Caco-2 (cell line): ENCODE measurements at places on chromosomes 2 and 18.

GRCh38 chr2:120898961-120899750 is 163.5 kb downstream of the GLI2 start:
- DNase-seq: no peak

DNA sequence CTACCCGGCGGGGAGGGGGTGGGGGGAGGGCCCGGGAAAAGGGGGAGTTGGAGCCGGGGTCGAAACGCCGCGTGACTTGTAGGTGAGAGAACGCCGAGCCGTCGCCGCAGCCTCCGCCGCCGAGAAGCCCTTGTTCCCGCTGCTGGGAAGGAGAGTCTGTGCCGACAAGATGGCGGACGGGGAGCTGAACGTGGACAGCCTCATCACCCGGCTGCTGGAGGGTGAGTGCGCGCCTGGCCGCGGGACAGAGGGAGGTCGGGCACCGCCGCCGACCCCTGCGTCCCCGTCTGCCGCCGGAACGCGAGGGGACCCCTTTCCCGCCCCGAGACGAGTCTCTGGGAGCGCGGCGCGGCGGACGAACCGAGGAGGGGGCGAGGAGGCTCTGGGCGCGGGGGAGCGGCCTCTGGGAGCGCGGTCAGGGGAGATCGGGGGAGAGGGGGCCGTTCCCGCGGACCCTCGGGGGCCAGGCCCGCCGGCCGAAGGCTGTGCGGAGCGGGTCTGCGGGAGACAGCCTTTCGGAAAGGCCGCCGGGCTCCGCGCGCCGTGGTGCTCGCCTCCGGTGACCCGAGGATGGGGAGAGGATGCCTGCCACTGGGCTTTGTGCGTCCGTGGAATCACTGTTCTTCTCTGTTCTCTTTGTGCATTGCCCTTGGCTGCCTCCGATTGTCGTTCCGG is 463 bp downstream of the PPP1CB start:
- peak; percentile 40 for DNase-seq

DNA sequence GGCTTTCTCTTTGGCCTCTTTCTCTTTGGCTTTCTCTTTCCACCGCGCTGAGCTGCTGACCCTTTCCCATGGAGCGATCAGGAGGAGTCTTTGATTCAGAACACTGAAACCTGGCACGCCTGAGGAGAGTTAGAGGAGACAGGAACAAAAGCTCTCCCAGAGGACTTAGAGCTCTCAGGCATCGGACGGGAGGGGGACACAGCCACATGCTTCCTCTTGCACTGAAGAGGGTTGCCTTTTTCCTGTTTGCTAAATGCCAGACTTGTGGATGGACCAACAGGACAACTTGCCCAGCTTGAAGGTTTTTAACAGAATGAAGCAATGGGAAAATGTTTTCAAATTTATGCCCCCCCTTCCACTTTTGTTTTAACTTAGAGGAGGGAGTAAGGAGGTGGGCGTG is 3.6 kb upstream of the PTPN18 start:
- no peak for DNase-seq

GRCh38 chr2:224734949-224735348 is 18.8 kb upstream of the CCDC195 start:
- DNase-seq: no peak

- no peak for DNase-seq
Measured at GRCh38 chr2:122194546-122194945, 439.1 kb downstream of the TSN start.

GRCh38 chr2:62313449-62314227 is 117.7 kb downstream of the B3GNT2 start:
- DNase-seq: no peak

GRCh38 chr2:47002031-47002430 is 86.4 kb upstream of the MCFD2 start:
- no peak for DNase-seq

GRCh38 chr2:73993376-73993775 is 8.7 kb downstream of the TET3 start:
- DNase-seq: no peak

GRCh38 chr2:200609028-200609614 is 23.3 kb downstream of the AOX1 start:
- DNase-seq: no peak

- DNase-seq: no peak
Measured at GRCh38 chr18:44793194-44793593, 112.5 kb downstream of the SETBP1 start.

- DNase-seq: no peak
Measured at GRCh38 chr2:110130757-110131156, 15.1 kb upstream of the MALL start.

GRCh38 chr2:109531896-109532727 is 81.7 kb downstream of the SEPTIN10 start:
- DNase-seq: no peak

- no peak for DNase-seq
Measured at GRCh38 chr18:69432847-69433246, 32.2 kb downstream of the DOK6 start.

DNA sequence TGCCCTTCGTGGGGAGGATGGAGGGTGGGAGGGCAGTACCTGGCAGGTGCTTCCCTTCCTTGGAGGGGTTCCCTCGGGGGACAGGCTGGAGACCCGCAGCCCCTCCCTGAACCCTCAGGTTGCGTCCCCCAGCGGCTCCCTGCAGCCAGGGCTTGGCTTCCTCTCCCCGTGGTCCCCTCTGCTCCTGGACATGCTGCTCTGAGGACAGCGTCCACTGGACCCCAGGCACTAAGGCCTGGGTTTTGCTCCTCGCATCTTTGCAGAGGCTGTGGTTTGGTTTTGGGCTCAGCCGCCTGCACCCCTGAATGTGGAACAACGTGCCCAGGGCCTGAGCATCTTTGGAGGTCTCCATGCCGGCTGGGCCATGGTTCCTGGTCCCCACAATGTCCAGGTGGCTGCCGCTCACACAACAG is 133.5 kb downstream of the PTGR3 start:
- DNase-seq: no peak

GRCh38 chr18:73766910-73767515 is 380.6 kb downstream of the FBXO15 start:
- no peak for DNase-seq

GRCh38 chr18:57207124-57207916 is 60.4 kb downstream of the BOD1L2 start:
- no peak for DNase-seq

DNA sequence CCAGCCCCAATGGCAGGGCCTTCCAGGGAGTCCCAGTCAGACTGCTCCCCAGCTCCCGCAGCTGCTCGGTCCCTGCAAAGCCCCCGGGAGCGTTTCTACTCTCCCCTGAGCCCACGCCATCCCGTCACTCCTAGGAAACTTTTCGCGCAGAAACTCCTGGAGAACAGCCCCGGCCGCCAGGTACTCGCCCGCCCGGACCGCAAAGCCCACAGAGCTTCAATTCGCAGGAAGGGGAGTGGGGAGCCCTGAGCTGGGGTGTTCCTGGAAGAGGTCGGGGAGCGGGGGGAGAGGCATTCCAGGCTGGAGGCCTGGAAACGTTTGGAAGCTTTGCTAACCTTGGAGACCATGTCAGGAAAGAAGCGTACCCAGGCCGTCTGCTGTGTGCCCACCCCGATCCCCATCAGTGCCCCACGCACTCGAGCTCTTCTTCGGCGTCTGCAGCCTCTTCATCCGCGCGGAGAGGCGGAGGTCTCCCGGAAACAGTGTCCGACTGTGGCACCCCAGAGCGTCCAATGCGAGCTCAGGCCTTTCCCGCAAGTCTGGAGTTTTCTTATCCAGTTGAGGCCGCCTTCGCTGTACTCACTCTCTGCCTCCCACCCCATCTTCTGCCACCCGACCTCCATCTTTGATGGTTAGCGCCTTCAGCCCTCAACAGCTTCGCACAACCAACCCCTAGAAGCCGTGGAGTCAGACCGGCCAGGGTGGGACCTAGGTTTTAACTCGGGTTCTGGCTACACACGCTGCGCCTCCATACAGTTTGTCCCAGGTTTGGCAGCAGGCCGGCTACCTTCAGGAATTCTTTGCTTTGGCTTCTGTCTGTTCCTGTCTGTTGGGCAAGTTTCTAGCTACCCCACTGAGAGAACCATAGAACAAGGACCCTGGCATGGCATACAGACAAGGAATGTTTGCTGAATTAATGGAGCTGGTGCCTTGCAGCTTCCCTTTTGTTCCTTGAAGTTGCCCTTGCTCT is 3.7 kb downstream of the PCGF1 start:
- no peak for DNase-seq

DNA sequence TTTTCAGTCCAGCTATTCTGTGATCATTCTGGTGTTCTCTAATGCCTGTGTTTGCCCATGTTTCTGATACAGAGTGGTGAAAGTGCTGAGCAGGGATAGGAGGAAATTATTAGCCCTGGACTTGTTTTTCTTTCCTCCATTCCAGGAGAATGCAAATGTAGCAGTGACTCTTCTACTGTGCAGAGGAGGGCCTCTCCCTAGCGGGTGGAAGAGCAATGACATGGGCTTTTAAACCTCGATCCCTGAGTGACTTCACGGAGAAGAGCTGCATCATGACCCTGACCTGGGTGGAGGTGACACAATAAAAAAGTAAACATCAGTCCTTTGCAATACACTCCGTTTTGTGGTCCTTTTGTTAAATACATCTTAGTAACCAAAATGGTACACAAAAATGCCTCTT is 68.0 kb upstream of the NETO1 start:
- DNase-seq: no peak

DNA sequence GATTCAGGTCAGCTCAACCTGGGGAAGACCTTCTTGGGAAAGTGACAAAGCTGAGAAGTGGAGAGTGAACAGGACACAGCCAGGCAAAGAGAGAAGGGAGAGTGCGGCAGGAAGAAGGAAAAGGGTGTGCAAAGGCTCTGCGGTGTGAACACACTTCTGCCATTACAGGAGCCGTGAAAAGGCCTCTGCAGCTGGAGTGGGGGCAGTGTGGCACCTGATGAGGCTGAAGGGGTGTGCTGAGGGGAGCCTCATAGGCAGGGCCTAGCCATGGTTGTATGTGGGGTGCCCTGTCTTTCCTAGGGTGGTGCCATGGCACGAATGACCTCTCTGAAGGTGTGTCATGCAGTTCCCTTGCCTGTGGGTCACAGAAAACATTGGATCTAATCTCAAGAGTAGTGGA is 347.6 kb downstream of the CYRIA start:
- DNase-seq: no peak

- no peak for DNase-seq
Measured at GRCh38 chr2:53445383-53446070, 322.1 kb upstream of the CHAC2 start.

GRCh38 chr2:131122496-131122895 is 17.4 kb downstream of the PLEKHB2 start:
- no peak for DNase-seq

GRCh38 chr2:215794829-215795546 is 218.4 kb downstream of the MREG start:
- DNase-seq: peak; percentile 70

GRCh38 chr2:230925443-230925878 is 419 bp upstream of the GPR55 start:
- DNase-seq: no peak

- no peak for DNase-seq
Measured at GRCh38 chr2:69817729-69818501, 11.5 kb upstream of the GMCL1 start.

DNA sequence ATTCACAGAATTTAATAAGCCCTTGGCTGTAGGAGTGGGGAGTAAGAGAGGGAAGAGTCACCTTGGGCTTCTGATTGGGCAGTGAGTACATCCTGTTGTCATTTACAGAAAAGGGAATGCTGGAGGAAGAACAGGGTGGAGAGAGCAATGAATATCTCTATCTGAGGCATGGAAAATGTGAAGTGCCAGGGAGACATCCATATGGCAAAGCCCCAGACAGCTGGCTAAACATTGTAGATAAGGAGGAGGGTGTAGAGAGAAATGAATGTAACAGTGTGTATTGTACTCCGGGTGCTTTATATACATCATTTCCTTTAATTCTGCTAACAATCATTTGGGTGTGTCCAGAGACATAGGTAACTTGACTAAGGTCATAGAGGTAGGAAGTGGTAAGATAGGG is 103.5 kb downstream of the UPP2 start:
- no peak for DNase-seq

DNA sequence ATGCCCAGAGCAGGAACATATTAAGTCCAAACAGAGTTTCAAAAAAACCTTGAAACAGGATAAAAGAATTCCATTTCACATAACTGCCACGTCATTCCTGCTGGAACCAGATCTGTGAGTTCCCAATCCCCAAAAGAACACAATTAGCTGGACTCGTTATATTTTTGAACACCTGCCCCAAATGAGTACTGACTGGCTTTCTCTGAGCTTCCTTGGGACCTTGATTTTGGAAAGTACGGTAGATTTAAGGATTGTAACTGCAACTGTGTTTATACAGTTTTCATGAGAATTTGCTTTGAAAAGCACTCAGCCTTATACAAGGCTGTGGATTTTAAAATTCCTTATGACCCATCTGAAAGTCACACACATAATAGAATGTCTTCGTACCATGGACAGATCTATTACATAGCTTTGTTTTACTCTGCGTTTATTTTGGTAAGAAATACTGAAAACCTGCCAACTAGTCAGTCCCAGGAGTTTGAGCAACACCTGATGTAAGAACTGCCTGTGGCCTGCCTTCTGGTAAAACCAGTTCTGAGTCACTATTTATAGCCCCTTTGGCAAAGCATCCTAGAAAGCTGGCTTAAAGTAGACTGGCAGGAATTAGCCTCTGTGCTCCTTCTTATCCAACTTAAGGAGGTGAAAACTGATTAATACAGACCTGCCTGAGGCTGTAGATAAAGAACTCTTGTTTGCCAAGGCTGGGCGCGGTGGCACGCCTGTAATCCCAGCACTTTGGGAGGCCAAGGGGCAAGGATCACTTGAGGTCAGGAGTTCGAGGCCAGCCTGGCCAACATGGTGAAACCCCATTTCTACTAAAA is 48.1 kb downstream of the MERTK start:
- DNase-seq: peak; percentile 87

GRCh38 chr18:55064760-55065159 is 105.5 kb upstream of the CCDC68 start:
- no peak for DNase-seq

- no peak for DNase-seq
Measured at GRCh38 chr2:99822474-99823207, 319.7 kb downstream of the AFF3 start.

DNA sequence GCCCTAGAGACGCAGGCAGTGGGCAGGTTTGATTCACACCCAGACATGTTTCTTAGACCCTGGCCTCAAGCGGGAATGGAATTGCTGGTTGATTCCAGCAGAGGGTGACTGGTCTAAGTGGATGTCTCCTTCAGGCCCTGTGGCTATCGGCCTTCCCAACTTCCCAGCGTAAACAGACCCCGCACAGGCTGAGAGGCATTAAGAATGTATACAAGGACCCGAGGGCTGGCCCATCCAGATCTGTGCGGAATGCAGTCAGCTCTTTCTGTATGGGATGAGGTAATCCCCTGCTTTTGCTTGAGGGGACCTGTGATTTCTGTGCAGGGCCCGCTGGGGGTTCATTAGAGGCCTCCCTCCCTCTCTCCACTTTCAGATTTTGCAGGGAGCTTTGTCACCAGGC is 6.5 kb downstream of the ACKR3 start:
- peak; percentile 9 for DNase-seq

DNA sequence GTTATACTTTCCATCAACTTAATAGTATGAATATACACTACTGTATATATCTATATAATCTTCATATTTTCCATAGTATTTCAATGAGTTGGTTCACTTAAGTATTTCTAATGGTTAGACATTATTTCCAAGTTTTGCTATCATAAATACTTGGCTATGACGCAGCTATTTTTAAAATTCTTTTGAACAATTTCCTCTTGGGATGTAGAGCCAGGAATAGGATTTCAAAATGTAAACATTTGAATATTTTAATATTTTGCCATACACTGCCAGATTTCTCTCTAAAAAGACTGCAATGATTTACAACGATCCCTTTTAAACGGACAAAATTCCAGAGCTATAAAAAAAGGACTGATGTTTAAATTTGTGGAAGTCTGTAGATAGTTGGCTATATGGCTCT is 95.6 kb downstream of the NUP35 start:
- DNase-seq: no peak
